SW 1271 (cell line): ENCODE measurements at places on chromosomes 11 and 22.

DNA sequence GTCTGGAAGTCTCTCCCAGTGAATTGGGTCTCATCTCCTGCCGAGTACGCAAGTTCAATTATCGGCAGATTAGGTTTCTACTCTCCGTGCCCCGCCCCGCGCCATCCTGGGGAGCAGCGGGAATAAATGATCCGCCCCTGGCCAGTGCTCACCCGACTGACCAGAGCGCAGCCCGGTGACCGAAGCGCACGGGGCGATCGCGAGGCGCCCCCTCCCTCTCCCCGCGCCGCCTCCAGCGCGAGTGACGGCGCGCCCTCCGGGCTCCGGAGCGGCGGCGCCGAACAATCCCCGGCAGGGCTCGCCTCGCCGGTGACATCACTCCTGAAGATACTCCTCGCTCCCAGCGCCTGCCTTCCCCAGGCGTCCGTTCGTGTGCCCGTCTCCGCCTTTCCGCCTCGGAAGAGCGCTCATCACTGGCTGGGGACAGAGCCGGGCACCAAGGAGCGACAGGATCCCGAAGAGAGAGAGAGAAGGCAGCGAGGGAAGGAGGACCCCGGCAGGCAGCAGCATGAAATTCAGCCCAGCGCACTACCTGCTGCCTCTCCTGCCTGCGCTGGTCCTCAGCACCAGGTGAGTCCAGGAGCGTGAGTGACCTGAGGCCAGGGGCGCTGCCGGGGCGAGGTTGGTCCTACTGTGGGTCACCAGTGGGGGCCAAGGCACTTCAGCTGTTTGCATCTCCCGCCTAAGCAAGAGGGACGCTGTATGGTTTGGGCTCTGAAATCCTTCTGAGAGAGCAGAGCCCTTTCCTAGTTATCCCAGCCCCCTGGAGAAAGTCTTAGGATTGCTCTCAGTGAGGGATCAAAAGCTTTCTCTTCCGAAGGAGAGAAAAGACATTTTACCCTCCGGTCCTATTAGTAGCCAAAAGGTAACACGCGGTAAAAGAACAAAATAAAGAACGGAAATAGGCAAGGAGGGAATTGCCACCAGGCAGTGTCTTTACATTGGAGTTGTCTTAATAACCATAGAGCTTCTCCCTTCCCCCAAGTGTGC, at the start of gene LUZP2:
LUZP2 (plus strand) TSS at position 318 of the 990 bp plus-strand sequence.
- no peak for DNase-seq

DNA sequence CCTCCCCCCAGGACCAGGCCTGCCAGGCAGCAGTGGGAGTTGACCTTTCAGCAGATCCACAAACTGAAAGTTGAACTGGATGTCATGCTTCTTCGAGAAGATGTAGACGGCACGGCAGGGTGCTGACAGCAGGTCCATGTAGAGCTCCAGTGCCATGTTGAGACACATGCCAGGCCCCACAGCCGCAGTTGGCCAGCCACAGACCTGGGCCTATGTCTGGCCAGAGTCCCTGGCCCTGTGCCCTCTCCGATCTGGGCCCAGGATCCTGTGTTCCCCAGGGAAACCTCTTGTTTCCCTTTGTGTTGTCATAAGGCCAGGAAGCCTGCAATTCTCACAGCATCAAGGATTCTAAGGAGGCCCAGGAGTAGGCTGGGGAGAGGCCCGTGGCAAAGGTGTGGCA, at the start of gene GSTT4:
GSTT4 (minus strand) TSS at position 253 of the 400 bp plus-strand sequence; CDS start at position 156, 97 bp downstream.
- no peak for DNase-seq

- no peak for DNase-seq
Measured at GRCh38 chr22:20354238-20354975, 34.5 kb upstream of the DGCR6L start.

DNA sequence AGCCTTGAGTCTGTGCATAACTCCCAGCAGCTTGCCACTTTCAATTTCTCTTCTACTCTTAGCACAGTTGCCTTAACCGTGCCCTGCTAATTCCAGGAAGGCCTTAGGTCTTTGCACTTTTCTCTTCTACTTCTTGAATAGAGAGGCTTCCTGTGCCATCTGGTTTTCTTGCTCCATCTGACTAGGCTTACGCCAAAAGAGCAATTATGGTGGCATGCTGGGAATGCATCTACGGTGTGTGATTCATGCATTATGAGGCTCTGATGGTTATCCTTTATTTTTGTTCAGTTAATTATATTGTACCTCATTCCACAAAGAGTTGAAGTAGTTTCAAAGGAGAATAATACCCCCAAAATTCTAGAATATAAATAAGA, 29.4 kb downstream of the SIK2 start:
- DNase-seq, result peak; percentile 72

- DNase-seq, result no peak
Measured at GRCh38 chr22:37749831-37750595, 53.2 kb downstream of the TRIOBP start.

- DNase-seq, result no peak
Measured at GRCh38 chr11:2558861-2559526, 114.2 kb downstream of the KCNQ1 start.

GRCh38 chr11:16536513-16536912, 180.2 kb upstream of the SOX6 start:
- DNase-seq, result no peak

- DNase-seq, result peak; percentile 100
Measured at GRCh38 chr11:112156956-112157766, 6.7 kb downstream of the IL18 start.

GRCh38 chr11:72609045-72609444, 65.2 kb downstream of the PDE2A start:
- DNase-seq, result no peak

DNA sequence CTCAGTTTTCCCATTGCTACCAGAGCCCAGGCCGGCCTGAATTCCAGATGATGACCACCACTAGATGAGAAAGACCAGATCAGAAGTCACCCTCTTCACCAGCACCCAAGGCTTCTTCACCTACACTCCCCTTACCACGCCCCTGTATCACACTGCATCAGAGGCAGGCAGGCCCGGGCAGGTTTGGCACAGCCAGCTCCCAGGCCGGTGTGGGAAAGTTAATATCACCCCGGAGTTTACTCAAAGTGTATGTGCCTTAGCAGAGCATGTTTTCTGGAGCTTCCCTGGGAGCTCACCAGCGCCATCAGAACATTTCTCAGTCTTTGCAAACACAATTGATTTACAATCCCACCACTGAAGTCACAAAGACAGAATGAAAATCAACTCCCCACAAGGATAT, 47.5 kb upstream of the POU2AF1 start:
- DNase-seq, result no peak

DNA sequence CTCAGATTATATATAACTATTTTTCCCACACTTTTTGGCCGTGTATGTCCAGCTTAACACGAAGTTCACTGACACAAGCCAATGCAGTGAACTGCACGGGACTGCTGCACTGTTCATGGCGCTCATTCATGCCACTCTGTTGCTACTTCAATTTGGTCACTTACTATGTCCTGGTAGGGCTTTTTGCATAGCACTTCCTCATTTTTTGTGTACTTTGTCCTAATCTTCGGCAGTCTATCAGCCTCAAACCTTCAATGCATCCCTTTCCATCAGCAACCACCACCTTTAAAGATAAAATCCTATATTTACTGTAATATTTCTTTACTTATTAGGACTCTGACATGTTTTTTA, 18.7 kb upstream of the ARHGAP32 start:
- no peak for DNase-seq

DNA sequence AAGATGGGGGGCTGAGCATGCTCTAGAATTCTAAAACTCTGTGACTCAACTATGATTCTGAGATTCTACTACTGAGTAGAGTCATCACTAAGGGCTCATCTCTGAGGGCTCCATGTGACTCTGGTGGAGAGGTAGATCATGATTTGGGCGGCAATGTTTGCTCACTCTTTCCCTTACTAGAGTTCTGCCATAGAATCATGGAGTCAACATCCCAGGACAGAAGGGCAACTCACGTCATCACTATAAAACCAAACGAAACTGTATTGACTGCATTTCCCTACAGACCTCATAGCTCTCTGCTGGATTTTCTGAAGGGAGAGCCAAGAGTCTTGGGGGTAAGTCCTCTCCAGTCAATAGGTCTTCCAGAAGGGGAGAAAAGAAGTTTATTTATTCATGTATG, at the start of gene MS4A14:
MS4A14 (plus strand) TSS at position 78 of the 400 bp plus-strand sequence; CDS start at position 198, 120 bp downstream.
- DNase-seq, result no peak

- DNase-seq, result no peak
Measured at GRCh38 chr11:121293288-121293594, 670 bp downstream of the SC5D start.

DNA sequence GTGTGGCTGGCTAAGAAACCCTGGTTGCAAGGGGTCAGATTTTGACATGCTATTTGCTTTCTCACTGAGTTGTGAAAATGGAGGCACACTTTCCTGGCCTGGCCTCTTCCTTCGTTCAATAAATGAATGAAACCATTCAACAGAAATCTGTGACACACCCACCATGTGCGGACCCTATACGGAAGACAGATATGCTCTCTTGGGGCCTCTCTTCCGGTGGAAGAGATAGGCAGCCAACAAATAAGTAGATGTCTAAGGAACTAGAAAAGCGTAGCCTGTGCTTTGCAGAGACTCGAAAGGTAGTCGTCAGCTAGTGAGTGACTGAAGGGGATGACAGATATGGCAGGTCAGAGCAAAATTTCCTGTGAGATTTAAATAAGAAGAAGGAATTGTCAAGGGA, 5.3 kb downstream of the KCNQ1OT1 start:
- no peak for DNase-seq

- DNase-seq, result no peak
Measured at GRCh38 chr22:36910461-36910860, 3.0 kb upstream of the CSF2RB start.

GRCh38 chr11:7351228-7351627, 99.5 kb downstream of the SYT9 start:
- no peak for DNase-seq

- no peak for DNase-seq
Measured at GRCh38 chr11:110908401-110909105, 196.3 kb upstream of the ARHGAP20 start.

DNA sequence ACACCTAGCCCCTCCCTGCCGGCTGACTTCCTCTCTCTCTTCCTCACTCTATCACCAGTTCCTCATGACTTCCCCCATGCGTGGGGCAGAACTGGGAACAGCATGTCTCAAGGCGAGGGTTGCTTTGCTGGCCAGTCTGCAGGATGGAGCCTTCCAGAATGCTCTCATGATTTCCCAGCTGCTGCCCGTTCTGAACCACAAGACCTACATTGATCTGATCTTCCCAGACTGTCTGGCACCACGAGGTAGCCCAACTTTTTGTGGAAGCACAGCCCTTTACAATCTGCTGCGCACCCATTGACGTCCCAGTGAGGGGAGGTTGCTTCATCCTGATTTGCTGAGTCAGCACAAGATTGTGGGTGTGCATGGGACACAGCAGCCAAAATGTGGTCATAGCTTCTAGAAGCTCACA, 8.6 kb downstream of the TCN2 start:
- no peak for DNase-seq

GRCh38 chr11:27886857-27887256, 186.6 kb upstream of the BDNF start:
- DNase-seq, result no peak

GRCh38 chr11:34395916-34396550, 38.2 kb upstream of the ABTB2 start:
- peak; percentile 45 for DNase-seq
